ENCODE measurements at places on chromosomes 13 and 19.

DNA sequence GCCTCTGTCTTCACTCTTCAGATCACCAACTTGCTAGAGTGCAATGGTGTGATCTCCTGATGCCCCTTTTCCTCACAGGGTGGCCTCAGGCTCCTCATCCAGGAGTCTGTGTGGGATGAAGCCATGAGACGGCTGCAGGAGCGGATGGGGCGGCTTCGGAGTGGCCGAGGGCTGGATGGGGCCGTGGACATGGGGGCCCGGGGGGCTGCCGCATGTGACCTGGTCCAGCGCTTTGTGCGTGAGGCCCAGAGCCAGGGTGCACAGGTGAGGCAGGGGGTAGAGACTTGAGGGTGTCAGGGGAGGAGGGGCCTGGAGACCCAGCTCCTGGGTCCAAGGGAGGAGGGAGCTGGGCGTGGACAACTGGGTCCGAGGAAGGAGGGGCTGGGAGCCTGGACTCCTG lies 9.5 kb downstream of the ALDH16A1 start:
- DNase-seq: no peak

- no peak for DNase-seq
These were observed 11.9 kb upstream of the F2RL3 start for GRCh38 chr19:16876904-16877361.

DNA sequence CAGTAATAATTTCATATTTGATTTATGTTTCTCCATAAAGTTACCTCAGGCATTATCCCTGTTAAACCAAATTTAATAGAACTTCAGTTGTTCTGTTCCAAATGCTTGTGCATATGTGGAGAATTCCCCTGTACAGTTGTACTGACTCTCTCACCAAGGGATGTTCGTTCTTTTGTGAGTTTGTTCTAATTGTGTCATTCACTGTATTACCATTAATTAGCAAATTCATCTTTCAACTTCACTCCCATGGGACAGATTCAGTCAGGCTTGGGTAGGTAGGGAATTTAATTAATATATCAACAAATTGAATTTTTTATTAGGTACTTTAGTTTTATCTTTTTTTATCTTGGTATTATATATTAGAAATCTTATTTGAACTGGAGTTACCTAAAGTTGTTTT lies 265.4 kb downstream of the DCT start:
- DNase-seq: no peak

DNA sequence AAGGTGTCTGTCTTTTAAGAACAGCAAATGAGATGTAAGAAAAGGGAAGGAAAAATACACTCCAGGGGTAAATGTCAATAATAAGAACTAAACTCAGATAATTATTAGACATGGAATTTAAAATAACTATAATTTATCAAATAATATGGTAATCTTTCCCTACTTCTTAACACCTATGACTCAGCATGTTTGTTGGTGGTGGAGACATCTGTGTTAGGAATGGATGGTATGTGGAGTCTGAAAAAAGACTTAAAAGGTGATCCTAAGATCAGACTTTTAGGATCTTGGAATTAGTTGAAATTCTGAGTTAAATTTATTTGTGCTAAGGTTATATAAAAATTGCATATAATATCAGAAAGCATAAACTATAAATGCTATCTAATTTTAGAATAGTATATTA lies 915.1 kb downstream of the SLITRK5 start:
- no peak for DNase-seq

GRCh38 chr19:2476451-2477140 lies 669 bp downstream of the GADD45B start:
- DNase-seq: peak; percentile 79

GRCh38 chr13:96780105-96780504 lies 214.2 kb downstream of the OXGR1 start:
- no peak for DNase-seq

GRCh38 chr13:18959229-18959628 lies 222.4 kb downstream of the TUBA3C start:
- no peak for DNase-seq

DNA sequence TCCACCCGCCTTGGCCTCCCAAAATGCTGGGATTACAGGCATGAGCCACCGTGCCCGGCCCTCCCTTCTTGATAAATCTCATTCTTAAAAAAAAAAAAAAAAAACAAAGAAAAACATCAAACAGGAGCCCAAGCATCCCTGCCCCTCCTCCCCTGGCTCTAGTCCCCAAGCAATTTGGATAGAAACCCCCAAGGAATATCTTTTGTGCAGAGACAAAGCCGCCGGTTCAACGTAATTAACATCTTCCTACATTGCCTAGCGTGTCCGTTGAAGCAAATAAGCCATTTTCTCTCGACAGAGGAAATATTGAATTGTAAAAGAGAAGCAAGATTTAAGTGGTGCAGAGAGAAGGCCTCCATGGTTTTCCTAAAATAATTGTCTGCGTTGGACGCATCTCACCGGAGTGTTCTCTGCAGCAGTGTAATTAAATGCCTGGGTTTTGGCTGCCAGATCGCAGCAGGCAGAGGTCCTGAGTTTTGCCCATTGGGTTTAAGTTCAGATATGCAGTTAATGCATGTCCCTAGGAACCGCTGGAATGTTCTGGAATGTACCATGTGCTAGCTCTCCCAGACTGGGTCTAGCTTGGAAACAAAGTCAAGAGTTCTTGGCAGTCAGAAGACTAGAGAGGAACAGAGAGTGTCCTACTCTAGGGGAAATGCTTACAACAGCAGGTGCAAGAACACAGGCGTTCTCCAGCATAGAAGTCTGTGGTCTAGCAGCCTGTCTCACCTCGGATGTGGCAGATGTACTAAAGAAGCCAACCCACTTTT lies 30.8 kb downstream of the PIN1 start:
- no peak for DNase-seq

- DNase-seq: no peak
These were observed 459 bp upstream of the GRIN2D start for GRCh38 chr19:48392860-48393558.

Data from NK-92 treated with Interleukin-12 subunit alpha and Interleukin-12 subunit beta, amount 100 ng/mL, for 24 hours (cell line).